ENCODE measurements at places on chromosomes 11 and 22.

DNA sequence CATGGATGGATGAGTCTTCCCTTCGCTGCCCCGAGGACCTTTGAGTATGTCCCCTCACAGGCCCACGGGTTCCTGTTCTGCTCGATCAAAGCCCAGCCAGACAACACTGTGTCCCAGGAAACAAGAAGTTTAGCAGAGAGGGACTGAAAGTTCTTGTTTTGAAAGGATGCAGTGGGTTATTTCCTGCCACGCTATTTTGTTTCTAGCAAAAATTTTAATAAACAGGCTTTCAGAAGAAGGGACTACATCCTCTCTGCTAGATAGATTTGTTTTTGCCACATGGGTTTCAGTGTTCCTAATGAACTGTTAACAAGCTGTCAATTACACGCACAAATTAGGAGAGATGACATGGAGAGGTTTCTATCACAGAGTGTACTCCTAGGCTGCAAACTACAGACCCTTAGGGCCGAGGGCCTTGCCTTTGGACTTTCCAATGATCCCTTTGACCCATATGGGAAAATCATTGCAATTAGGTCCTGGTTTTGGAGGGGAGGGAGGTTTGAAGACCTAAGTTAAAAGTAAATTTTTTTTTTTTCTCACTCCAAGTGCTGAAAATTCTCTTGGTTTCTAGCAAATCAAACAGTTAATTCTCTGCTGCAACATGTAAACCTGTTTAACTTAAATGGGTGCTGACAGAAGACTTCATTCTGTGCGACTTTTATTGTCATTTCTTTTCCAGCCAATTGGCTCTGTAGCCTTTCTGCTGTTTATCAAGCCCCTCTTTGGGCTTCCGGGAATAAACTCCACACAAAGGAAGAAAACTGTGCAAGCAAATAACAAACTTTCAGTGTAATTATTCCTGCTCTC lies 81.4 kb downstream of the RCN1 start:
- DNase-seq = no peak

DNA sequence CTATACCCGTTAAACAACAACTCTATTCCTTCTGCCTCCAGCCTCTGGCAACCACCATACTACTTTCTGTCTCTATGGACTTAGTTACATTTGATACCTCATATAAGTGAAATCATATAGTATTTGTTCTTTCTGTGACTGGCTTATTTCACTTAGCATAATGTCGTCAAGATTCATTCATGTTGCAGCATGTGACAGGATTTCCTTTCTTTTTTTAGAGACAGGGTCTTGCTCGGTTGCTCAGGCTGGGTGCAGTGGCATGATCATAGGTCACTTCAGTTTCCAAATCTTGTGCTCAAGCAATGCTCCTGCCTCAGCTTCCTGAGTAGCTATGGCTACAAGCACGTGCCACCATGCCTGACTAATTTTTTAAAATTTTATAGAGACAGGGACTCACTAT lies 29.4 kb upstream of the SORL1 start:
- no peak for DNase-seq

DNA sequence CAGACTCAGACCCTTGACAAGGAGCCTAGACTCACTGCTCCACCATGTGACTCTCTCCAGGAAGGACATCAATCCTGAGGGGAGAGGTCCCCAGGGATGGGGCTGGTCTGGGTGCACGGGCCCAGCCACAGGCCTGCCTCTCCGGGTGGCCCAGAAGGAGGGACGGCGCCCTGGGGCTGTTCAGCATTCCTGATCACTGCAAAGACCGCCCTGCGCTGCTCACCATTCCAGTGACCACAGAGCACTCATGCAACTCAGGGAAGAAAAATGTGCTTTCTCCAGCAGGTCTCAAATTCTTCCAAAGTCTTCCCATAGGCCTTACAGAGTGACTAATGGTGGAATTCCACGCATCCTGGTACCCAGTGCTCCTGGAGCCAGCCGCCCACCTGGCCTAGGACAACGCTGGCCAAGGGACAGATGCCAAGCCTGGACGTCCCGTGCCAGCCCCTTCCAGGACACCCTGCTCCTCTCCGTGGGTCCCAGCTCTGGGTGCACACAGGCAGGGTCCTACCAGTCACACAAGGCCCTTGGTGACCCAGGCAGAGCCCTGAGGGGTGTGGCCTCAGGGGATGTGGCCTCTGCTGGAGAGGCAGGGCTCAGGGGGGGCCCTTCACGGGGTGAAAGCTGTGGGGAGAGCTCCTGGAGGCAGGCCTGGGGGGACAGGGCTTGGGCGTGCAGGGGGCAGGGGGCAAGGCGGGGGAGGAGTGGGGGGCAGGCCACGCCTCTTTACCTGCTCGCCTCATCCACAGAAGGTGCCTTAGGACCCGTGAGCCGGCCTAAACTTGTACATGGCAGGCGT lies 178.8 kb downstream of the IGLL1 start:
- DNase-seq = no peak

DNA sequence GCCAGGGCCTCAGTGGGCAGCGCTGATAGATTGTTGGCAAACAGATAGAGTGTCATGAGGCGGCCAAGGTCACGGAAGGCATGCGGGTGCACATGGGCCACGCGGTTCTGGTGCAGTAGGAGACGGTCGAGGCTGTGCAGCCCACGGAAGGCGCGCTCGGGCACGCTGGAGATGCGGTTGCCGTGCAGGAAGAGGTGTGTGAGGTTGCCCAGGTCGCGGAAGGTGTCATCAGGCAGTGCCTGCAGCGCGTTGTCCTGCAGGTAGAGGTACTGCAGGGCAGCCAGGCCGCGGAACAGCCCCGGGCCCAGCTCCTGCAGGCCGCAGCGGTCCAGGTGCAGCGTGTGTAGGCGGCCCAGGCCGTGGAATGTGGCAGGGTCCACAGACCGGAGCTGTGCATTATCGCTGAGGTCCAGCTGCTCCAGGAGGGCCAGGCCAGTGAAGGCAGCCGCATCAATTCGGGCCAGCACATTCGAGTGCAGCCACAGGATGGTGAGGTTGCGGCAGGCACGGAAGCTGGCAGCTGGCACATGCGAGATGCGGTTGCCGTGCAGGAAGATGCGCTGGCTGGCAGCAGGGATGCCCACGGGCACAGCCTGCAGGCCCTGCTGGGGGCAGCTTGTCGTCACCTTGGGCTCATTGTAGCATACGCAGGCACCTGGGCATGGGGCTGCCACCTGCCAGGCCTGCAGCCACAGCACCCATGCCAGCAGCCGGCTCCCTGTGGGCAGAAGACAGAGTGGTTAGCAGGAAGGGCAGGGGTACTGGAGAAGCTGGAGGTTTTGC lies 25.5 kb downstream of the RTN4R start:
- DNase-seq = peak; percentile 39

DNA sequence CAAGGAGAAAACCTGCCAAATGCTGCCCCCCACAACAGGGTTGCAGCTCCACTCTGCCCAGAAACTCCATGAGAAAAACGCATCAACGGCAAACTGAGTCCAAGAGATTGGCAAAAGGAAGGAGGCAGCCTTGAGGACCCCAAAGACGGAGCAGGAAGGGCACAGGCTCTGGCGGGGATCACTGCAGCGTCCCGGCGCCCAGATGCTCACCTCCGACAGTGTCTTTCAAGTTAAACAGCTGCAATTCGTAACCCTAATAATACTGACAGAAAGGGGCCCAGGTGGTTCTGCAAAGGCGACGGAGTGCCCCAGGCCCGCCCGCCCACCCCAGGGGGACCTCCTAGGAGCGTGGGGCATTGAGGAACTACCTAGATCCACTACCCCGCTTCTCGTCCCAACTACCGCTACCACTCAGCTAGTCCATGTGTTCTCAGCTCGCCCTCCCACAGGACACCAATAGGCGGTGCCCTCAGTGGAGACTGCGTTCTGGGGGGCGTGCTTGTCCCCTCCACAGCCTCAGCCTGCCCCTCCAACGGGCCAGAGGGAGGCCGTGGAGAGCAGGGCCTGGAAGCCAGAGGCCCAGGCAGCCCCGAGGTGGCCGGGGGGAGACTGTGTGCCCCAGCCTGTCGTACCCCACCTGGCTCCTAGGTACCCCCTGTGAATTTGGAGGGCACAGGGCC lies 127.4 kb downstream of the PHF21B start:
- DNase-seq = no peak

DNA sequence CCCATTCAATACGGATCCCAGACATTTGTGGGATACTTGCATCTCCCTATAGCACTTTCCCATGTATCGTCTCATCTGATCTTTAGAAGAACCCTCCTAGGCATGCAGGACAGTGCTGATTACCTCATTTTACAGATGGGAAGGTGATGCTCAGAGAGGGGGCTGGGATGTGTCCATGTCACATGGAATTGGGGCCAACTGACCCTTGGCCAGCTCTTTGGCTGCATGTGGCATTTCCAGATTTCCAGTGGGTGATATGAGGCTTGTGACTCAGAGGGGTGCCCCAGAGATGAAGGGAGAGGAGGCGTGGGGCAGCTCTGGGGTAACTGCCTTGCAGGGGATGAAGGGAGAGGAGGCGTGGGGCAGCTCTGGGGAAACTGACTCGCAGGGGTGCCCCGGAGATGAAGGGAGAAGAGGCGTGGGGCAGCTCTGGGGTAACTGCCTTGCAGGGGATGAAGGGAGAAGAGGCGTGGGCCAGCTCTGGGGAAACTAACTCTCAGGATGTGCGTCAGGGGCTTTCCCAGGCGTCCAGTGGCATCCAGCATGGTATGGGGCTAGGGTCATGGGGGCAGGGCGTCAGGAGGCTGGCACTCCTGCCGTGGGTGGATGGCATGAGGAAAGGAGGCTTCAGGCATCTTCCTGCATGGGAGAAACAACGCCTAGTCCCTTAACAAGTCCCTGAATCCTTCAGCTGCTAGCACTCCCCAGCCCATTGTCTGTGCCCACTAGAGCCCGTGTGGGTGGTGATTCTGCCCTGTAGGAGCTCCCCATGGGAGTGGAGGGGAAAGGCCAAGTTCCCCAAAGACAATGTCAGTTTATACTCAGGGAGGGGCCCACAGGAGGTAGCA lies 11.9 kb upstream of the CERK start:
- DNase-seq = no peak

- no peak for DNase-seq
Observed at GRCh38 chr22:19052941-19053541, 69.2 kb downstream of the DGCR2 start.

DNA sequence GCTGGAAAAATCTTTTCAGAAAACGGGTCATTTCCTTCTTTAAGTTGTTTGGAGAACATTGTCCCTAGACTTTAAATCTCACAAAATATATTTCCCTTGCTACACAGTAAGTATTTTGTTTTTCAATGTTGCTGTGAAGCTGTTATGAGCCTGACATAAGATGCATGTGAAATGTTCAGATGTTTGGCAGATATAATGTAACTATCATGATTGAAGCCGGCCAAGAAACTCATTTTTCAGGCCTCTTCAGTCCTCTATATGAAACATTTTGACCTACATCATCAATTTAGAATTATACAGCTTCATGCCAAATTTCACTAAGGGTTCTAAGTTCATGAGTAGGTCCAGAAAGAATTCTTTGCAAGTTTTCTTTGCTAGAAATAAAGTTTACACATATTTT lies 133.8 kb downstream of the JRKL start:
- no peak for DNase-seq

GRCh38 chr11:89502301-89502700 lies 11.1 kb upstream of the NOX4 start:
- DNase-seq = no peak

- no peak for DNase-seq
Observed at GRCh38 chr11:5247472-5248192, 2.0 kb downstream of the HBG1 start.

GRCh38 chr11:130423541-130424142 lies 4.8 kb downstream of the ADAMTS8 start:
- no peak for DNase-seq

DNA sequence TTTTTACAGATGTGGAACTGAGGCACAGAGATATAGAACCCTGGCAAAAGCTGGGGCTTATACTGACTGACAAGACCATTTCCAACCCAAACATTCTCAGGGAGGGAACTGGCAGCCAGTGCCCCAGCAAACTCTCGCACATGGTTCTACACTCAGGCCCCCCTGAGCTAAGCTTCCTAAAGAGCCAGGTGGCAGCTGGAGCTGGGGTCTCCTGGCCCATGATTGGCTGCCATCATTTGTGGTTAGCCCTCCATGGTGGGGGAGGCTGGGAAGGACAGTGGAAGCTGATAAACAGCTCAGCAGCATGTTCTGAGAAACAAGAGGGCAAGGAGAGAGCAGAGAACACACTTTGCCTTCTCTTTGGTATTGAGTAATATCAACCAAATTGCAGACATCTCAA lies at the start of gene RAG1:
Gene RAG1, plus strand, starts transcription at position 314 of the 400 bp plus-strand sequence. CDS start 5,298 bp downstream, outside the sequence.
- DNase-seq = no peak

DNA sequence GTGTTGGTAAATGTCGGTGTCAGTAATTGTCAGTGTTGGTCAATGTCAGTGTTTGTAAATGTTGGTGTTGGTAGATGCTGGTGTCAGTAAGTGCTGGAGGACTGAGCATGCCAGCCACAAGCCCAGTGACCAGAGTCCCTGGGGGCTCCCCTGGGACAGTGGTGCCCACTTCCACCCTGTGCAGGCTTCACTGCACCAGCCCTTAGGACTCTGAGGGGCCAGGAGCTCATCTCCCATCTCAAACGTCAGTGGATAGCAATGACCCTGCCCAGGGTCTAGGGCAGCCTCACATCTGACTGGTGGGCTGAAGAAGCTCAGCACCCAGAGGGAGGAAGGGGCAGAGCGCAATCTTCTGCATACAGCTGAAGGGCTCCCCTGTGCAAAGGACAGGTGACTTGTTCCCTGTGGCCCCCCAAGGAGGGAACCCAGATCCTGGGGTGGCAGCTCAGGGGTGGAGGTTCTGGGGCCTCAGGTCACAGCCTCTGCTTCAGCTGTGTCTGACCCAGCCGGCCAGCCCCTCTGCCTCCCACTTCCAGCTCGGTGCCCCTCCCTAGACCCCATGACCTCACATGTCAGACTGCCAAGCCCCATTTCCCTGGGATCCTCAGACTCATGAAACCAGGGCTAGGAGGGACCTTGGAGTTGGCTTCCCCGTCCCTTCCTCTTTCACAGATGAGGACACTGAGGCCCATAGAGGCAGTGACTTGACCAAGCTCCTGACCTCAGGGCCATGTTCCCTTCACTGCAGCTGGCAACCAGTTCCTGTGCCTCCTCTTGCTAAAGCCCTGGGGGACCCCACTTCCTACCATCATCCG lies 138.4 kb downstream of the CRYBB2 start:
- no peak for DNase-seq

- no peak for DNase-seq
Observed at GRCh38 chr11:117378976-117379865, 51.6 kb downstream of the CEP164 start.

- DNase-seq = no peak
Observed at GRCh38 chr11:103587901-103588788, 448.3 kb upstream of the DDI1 start.

DNA sequence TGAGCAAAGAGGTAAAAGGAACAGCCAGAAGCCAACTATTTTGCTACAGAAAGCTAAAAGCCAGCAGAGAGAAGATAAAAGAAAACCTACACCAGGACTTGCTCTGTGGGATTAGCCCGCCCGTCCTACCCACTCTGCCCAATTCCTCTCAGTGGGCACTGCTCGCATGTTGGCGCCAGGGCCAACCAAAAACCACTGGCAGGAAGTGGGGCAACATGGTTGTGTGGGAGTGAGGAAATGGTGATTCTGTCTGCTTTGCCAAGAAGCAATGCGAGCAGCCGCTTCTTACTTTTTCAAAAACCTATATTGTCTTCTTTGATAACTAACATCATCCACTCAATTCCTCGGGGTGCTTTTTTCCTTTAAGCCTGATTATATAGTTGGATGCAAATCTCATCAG lies 14.2 kb upstream of the APOA1 start:
- DNase-seq = peak; percentile 53

All from activated T-cell treated with anti-CD3 and anti-CD28 coated beads, Interleukin-2, amount 50 U/mL, for 1 hour (primary cell).